ENCODE measurements at places on chromosomes 2 and 18.

GRCh38 chr2:116732322-116732721, 1082.2 kb upstream of the DDX18 start:
- no peak for DNase-seq

- DNase-seq = no peak
Measured at GRCh38 chr2:215347878-215348277, 36.0 kb downstream of the ATIC start.

DNA sequence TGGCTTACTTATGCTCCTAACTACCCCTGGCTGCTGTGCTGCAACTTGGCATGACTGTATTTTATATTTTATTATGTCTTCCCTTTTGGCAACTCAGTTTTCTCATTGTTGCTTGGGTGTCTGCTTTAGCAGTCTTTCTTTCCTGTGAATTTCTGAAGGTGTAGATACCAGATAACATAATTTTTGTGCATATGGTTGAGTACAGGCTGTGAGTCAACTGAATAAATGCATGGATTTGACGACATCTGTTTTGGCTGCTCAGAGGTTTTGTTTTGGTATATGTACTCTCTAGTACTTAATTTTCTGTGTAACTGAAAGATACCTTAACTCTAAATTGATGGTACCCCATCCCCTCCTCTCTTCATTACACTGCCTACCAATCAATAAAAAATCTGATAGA, 303.1 kb downstream of the PTPRM start:
- DNase-seq = no peak

GRCh38 chr2:224161712-224162111, 122.6 kb upstream of the SERPINE2 start:
- no peak for DNase-seq

- no peak for DNase-seq
Measured at GRCh38 chr2:216687111-216687510, 8.2 kb downstream of the IGFBP5 start.

DNA sequence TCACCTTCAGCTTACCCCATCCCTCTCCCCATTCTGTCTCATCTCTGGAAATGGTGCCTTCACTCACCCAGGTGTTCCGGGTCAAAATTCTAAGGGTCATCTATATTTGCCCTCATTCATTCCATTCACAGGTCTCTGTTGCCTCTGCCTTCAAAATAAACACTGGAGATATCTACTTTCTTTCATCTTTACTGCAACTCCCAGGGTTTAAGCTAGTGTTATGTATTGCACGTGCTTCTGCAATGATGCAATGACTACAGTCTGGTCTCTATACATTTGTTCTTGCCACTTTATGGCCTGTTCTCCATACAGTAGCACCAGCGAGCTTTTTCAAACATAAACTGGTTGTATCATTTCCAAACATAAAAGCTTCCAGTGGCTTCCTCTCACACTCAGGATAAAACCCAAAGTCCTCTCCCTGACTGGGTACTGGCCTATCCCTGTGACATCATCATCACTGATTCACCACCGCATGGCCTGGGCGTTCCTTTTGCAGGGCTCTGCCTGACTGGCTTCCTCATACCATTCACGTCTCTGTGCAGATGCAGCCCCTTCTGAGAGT, 14.3 kb downstream of the DSG2 start:
- no peak for DNase-seq

GRCh38 chr2:112627060-112628040, 18.4 kb upstream of the SLC20A1 start:
- no peak for DNase-seq

- no peak for DNase-seq
Measured at GRCh38 chr18:62964432-62964831, 249.1 kb downstream of the PHLPP1 start.

GRCh38 chr18:39990540-39990939, 1964.5 kb upstream of the PIK3C3 start:
- DNase-seq = no peak

GRCh38 chr18:23716516-23716915, 27.3 kb downstream of the LAMA3 start:
- no peak for DNase-seq

DNA sequence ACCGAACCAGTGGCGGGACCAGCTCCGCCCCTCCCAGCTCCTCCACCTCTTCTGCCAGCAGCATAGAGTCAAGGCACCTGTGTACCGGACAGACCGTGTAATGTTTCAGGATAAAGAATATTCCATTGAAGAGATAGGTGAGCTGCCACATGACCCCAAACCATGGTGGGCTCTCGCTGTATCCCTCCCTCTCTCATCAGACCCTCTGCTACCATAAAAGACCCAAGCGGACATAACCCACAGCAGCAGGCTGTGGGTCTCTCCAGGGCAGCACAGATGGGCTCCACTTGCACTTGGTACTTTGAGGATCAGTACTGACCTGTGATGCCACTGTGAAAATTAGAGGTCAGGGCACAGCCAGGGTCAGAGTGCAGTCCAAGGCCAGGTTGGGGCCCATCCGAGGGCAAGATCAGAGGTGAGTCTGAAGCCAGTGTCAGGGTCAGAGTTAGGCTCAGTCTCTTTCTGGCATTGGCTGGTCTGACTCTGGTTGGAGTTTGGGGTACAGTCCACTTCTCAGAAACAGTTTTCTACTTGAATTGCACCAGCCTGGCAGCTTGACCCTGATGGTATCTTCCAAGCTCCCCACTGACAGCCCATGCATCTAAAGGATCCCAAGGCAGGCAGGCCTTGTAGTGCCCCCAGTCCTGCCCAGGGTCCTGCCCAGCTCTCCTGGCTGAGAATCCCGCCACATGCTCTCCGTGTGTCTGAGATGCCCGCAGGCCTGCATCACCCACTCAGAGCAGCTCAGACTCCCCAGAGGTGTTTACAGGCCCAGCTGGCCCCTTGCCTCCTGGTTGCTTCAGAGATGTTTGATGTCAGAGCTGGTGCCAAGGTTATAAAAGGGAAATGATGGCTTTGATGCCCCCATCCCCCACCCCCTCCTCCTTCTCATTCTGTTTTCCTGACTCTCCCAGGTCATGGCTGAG, 212.1 kb downstream of the DYSF start:
- no peak for DNase-seq

DNA sequence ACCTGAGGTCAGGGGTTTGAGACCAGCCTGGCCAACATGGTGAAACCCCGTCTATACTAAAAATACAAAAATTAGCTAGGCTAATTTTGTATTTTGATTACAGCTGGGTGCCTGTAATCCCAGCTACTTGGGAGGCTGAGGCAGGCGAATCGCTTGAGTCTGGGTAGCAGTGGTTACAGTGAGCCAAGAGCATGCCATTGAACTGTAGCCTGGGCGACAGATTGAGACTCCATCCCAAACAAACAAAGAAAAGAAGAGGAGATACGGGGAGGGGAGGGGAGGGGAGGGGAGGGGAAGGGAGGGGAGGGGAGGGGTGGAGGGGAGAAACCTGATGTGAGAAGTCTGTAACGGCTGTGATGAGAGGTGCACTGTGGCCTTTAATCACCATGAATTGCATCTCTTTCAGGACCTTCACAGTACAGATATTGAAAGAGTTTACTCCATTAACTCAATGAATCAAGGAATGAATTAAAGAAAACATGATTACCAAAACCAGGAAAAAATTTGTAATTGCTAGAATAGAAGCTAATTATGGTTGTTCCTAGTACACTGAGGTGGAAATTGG, 135.3 kb downstream of the CALCRL start:
- no peak for DNase-seq

- no peak for DNase-seq
Measured at GRCh38 chr2:55140316-55141219, 90.3 kb upstream of the RTN4 start.

GRCh38 chr18:809985-810642, 1.9 kb downstream of the YES1 start:
- no peak for DNase-seq

GRCh38 chr2:19504400-19505198, 146.2 kb upstream of the OSR1 start:
- DNase-seq = no peak

DNA sequence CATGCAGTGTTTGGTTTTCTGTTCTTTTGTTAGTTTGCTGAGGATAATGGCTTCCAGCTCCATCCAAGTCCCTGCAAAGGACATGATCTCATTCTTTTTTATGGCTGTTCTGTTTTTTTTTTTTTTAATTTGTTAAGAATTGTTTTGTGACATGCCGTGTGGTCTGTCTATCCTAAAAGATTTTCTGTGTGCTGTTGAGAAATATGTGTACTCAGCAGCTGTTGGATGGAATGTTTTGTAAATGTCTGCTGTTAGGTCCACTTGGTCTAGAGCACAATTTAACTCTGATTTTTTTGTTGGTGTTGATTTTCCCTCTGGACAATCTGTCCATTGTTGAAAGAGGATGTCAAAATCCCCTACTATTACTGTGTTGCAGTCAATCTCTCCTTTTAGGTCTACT, 80.4 kb upstream of the WDR75 start:
- no peak for DNase-seq

GRCh38 chr18:10010611-10011015, 96.8 kb downstream of the VAPA start:
- DNase-seq = no peak

DNA sequence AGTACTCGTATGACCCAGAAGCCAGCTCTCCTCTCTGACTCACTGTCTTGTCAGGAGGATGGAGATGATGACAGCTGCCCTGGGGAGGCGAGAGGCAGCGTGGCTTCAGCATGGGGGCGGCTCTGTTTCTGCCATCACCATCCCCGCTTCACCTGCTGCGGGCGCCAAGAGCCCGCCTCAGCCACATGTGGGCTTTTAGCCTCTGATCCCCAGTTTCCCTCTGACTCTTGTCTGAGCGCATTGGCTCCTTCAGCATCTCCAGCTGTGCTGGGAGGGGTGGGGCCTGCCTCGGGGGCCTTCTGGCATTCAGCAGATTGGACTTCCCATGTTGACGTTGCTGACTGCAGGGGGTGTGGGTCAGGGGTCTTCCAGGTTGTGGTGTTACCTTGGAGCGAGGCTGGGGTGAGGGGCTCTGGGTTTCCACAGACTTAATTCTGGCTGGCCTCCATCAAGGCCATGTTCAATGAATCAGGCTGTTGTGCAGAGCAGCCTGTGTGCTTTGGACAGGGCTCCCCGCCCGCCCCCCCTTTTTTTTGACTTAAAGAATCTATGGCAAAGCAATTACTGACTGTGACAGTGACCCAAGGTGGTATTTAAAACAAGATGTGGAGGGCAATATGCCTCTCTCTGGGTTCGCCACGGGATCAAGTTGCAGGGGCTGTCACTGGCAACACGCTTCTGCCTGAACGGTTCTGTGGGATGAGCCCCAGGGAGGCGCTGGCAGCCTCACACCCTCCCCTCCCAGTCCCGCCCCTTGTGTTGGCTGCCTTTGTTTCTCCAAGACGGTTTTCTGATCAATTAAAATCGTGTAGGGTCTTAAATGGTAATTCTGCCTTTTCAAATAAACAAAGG, 228.3 kb downstream of the LDLRAD4 start:
- DNase-seq = peak; percentile 79

GRCh38 chr2:113255140-113256070, 23.3 kb downstream of the PAX8 start:
- no peak for DNase-seq

- DNase-seq = no peak
Measured at GRCh38 chr2:56505885-56506284, 322.1 kb downstream of the CCDC85A start.

DNA sequence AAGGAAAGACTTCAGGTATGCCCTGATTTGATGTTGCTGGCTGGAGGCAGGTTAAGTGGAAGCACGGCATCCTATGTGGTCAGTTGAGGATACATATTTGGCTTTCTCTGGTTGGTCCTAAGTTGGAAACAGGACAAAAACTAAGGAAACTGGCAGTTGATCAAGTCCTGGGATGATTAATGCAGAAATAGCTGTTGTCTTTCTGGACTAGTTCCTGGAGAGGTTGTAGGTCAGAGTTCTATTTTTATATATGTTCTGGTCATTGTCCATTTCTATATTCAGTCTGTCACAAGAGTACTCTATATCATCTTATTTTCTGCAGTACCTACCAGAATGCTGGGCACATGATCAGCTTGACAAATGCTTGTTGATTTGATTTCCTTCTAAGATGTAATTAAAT, 4.0 kb upstream of the SLC35F5 start:
- no peak for DNase-seq

GRCh38 chr2:200411831-200412230, 98.0 kb downstream of the KCTD18 start:
- no peak for DNase-seq

DNA sequence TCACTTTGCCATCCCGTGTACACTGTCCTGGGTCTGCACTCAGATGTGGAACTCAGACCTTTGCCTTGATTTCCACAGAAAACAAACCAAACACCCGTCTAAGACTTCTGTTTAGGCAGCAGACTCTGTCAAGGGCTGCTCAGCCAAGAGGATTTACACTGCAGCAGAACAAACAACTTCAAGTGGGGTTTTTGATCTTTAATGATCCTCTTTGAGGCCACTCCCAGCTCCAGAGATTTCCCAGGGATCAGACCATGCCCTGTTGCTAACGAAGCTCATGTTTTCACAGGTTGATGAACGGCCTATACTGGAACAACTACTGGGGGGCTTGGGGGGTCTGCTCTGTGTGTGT, 52.5 kb upstream of the LGALSL start:
- DNase-seq = no peak

DNA sequence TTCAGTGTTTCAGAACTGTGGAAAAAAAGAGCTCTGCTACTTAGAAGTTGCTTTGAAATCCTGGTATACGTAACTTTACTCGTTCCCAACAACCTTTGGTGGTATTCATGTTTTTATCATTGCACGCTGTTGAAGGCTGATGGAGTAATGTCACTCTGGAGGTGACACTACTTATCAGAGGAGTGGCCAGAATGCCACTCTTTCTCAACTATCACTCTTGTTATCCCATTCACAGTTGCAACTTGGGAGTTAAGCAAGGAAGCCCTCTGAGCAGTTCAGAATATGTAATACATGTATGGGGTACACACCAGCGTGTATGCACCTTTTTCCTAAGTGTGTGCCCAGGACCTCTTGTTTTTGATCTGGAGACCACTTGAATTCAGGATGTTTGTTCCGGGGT, 53.6 kb downstream of the TANC1 start:
- no peak for DNase-seq

GRCh38 chr2:207892716-207893402, 123.2 kb upstream of the FZD5 start:
- no peak for DNase-seq

DNA sequence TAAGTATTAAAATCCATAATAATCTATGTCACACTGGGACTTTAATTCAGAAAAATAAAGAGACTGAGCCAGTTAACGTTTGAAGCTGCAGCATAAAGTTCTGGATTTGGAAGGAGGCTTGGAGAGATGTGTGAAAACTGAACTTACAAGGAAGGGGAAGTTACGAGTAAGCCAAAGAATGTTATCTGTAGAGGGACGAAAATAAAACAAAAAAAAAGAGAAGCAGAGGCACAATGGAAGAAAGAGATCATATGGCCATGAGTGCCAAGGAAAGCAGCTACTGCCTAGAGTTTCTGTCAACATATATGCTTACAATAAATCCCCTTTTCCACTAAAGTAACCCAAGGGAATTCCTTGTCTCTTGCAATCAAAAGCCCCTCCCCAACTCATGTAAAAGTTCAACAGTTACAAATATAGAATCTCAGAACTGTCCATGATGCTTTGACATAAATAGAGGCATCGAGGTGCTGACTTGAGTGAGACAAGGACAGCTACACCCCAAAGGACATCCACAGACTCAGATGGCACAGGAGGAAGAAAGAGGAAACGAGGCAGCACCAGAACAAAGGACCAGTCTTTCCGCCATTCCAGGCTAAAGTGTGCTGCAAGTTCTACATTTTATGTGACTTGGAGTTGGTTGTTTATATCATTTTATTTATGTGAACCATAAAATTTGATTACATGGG, 16.1 kb upstream of the ARL5A start:
- DNase-seq = no peak
